ENCODE measurements at places on chromosomes 16 and 17. TPM values are rescaled to one million over a fixed set of nuclear protein-coding genes. Genes with fewer than 3 reads are reported as not detected.

DNA sequence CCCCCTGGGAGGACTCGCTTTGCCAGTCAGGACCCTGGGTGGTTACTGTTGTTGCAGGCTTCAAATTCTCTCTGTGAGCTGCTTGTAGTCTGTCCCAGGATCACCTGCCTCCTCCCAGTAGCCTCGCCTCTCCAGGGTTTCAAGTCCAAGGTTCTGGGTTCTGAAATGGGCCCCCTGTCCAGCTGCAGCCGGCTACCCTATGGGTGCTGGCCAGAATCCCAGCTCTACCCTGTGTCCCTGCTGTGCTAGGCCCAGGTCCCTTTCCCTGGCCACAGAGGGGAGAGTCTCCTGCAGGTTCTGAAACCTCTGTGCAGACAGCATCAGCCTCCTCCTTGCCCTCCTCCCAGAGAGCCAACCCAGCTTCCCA is 21.4 kb downstream of the UNC13D start:
- no peak overlapping the region for H3K4me3 ChIP-seq
- no peaks in the 10 kb centered on the region for H3K27me3 ChIP-seq
- H3K4me1 ChIP-seq, result no peaks in the 10 kb centered on the region
- DNase-seq, result no peak
- H3K27ac ChIP-seq, result no peak overlapping the region

DNA sequence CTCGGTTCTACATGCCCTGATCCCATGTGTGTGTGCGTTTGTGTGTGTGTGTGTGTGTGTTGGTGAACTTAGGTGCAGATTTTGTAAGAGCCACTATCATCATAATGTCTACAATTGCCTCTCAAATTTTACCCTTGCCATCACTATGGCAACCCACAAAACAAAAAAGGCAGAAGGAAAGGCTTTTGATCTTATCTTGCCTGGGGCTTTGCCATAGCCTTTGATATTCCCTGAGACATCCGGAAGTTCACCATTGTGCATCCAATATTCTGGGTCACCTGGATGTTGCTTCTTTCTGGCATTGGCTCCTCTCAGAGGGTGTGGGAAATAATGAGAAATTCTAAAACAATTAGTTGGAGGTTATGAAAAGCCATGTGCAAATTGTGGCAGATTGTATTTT is 114.7 kb downstream of the HAPSTR1 start:
- H3K27ac ChIP-seq, result no peak overlapping the region
- no peak overlapping the region for H3K4me3 ChIP-seq
- H3K27me3 ChIP-seq, result no peaks in the 10 kb centered on the region

WFIKKN1 gene
- not detected for total RNA-seq

SRCAP gene
- 9.1 TPM for total RNA-seq

GRCh38 chr17:50588391-50589049 is 28.0 kb downstream of the CACNA1G start:
- peak; percentile 11 for DNase-seq
- H3K36me3 ChIP-seq, result no peaks in the 10 kb centered on the region
- no peak overlapping the region for H3K4me3 ChIP-seq
- H3K27ac ChIP-seq, result no peak overlapping the region
- no peaks in the 10 kb centered on the region for H3K4me1 ChIP-seq
- no peaks in the 10 kb centered on the region for H3K27me3 ChIP-seq

GSG1L gene
- not detected for total RNA-seq

DNA sequence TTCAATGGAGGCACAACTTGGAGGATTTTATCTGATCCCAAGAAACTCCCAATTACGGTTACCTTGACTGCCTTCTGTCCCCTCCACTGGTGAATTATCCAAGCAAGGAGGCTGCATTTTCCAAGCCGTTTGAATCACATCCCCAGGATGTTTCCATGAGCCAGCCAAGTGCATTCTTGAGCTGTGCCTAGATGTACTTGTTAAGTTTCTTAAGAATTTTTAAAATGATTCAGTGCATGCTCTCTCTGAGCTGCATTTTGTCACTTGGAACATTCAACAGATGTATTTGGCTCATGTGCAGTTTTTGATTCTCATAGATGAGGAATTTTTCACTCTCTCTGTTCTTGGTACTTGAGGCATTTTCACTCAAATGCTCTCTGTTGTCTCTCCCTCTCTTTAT is 202.6 kb upstream of the MYOCD start:
- H3K4me1 ChIP-seq, result no peaks in the 10 kb centered on the region
- H3K27ac ChIP-seq, result no peak overlapping the region
- no peaks in the 10 kb centered on the region for H3K36me3 ChIP-seq
